Endodermal cell (in vitro differentiated cells): ENCODE measurements at places on chromosomes 1 and 21.

GRCh38 chr1:32770221-32770731 lies 46.9 kb downstream of the YARS1 start:
- DNase-seq, result no peak

DNA sequence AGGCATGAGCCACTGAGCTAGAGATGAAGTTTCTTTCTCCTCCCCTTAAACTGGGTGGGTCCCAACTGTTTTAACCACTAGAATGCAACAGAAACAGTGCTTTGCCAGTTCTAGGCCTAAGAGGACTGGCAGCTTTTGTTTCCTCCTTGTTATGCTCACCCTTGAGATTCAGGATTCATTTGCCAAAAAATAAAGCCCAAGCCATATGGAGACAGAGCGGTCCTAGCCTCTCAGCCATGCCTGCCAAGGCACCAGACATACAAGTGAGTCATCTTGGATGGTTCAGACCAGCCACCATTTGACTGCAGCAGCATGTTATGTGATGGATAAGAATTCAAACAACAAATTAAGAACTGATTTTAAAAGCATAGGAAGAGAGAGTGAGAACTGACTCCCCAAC lies 38.1 kb upstream of the STUM start:
- DNase-seq, result peak; percentile 10

- no peak for DNase-seq
These were observed 28.9 kb upstream of the APP start for GRCh38 chr21:26199456-26199855.

DNA sequence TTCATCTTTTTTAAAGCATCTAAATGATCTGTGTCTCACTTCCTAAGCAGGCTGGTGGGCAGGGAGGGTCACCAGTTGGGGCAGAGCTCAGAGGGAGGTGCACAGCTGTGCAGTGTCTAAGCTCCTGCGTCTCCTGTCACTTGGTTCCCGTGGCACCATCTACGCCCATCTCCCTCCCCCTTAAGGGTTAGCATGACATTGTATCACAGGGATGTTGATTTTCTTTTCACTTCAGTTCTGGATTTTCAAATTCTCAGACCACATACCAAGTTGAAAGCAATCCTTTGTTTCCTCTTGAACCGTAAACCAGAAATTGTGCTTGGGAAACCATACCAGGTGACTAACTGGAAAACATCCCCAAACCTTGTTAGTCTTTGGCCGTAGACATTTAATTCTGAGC lies 187.0 kb downstream of the KIF26B start:
- DNase-seq, result no peak

DNA sequence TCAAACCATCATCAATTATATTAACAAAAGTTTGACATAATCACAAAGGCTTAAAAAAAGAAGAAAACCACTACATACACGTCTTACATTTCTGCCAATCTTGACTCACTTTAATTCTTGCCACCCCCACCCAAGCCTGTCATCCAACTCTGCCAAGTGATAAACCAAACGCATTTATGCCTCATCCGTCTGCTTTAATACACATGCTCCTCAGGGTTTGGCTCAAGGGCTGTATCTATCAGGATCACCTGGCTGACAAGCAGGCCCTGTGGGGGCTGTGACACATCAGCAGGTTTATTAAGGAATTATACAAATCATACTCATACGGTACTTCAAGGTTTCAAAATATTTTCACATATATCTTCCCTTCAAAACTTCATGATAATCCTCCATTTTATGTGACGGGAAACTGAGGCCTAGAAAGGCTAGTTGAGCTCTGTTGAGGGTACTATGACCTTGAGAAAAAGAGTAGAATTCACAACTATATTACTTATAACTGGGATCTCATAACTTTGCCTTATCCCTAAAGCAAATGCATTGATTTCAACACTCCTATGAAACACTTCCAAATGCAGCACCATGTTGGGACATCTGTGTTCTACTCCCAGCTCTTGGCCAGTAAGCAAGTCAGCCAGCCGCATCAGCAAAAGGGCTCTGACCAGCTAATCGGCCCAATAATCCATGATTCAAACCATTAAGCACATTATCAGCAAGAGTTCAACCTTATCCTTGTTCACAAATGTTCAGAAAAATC lies 8.7 kb downstream of the SORT1 start:
- no peak for DNase-seq

DNA sequence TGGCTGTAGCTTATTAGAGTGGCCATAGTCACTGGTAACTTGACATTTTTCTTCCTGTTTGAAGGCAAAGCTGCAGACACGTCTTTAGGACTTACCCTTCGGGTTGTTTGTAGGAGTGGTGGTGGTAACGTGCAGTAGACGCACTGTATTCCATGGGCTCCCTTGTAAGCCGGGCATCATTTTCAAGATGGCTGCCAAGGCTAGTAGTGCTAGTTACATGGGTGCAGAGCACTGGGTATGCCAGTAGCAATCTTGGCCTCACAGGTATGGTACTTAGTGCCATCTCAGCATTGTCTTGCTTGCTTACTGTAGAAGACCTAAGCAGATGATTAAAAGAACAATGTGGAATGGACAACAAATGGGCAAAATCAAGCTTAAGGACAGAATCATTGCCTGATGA lies 1.9 kb downstream of the YBX1 start:
- peak; percentile 55 for DNase-seq

DNA sequence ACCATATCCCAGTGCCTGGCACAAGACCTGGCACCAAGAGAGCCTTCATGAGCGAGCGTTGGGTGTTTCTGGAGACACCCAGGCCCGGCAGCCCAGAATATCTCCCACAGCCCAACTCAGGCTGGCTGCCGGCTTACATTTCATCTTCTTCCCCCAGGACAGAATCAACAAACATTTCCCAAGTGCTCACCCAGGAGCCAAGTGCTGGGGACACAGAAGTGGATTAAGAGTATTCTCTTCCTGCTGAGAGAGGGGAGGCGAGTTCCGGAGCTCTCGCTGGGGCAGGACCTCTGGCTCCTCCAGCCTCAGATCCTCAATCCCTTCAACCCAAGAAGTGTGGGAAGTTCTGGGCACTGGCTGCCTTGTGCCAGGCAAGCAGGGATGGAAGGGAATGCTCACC lies 23.6 kb downstream of the IFFO2 start:
- DNase-seq, result peak; percentile 71

DNA sequence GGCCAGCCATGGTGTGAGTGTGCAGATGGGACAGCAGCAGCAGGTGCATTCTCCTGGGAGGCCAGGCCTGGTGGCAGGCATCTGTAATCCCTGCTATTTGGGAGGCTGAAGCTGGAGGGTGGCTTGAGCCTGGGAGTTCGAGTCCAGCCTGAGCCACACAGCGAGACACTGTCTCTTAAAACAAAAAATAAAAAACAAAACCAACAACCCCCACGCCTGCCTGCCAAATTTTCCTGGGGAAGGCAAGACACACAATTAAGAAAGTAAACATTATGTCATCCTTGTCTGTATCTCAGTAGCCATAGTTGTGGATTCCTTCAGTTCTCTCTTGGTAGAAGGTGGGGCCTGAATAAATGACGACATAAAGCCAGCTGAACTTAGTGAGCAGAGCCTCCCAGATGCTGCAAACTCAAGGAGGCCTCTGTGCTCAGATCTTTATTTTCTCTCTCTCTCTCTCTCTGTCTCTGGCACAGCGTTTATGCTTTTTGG lies 57.6 kb upstream of the CD34 start:
- DNase-seq, result no peak

- no peak for DNase-seq
These were observed 11.3 kb downstream of the PANK4 start for GRCh38 chr1:2514863-2515762.

- DNase-seq, result no peak
These were observed 189.4 kb upstream of the KCTD3 start for GRCh38 chr1:215377746-215378145.

- DNase-seq, result no peak
These were observed 22.4 kb upstream of the FOXO6 start for GRCh38 chr1:41338820-41339219.

- DNase-seq, result no peak
These were observed 87.6 kb downstream of the GFI1 start for GRCh38 chr1:92399076-92399475.

GRCh38 chr1:112544751-112545150 lies 36.0 kb downstream of the WNT2B start:
- no peak for DNase-seq

DNA sequence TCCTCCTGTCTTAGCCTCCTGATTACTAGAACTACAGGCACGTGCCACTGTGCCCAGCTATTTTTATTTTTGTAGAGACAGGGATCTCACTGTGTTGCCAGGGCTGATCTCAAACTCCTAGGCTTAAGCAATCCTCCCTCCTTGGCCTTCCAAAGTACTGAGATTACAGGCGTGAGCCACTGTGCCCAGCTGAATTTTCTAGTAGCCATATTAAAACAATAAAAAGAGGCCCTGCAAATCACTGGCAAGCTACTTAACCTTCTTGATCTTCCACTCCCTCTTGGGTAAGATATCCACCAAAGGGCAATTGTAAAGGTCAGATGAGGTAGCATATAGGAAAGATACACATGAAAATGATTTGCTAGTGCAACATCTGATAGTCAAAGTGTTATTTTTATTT lies 65.6 kb upstream of the SRSF10 start:
- DNase-seq, result no peak

DNA sequence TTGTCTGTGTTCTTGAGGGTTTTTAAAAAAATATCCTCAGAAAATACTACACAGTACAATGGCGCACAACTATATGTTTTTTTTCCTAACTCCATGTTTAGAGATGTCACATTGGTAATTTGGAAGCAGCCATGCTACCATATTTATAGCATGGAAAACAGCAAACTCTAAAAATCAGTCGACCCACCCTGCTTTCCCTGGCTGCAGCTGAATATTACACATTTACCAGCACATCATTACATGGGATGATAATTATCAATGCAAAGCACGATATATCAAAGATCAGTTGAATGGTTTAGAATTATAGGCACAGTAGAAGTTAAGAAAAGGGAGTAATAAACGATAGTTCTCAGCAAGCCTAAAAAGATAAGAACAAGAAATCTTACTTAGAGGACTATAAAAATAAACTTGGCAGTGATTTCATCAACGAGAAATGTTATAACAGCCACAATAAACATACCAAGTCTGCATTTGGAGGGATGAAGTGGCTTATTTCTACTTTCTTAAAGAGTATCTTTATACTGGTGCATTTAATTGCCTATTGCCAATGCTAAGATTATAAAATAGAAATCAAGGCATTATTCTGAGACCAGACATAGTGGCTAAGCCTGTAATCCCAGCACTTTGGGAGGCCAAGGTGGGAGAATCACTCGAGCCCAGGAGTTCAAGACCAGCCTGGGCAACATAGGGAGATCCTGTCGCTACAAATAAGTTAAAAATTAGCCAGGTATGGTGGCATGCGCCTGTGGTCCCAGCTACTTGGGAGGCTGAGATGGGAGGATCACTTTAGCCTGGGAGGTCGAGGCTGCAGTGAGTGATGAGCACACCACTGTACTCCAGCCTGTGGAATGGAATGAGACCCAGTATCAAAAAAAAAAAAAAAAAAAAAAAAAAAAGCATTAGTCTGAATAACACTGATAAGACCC lies 43.4 kb downstream of the WDR64 start:
- no peak for DNase-seq

GRCh38 chr1:56965916-56966697 lies at the start of gene C8B:
TSS of gene C8B (minus strand) at chr1:56966015. CDS start at chr1:56965948, 67 bp downstream.
- peak; percentile 43 for DNase-seq

DNA sequence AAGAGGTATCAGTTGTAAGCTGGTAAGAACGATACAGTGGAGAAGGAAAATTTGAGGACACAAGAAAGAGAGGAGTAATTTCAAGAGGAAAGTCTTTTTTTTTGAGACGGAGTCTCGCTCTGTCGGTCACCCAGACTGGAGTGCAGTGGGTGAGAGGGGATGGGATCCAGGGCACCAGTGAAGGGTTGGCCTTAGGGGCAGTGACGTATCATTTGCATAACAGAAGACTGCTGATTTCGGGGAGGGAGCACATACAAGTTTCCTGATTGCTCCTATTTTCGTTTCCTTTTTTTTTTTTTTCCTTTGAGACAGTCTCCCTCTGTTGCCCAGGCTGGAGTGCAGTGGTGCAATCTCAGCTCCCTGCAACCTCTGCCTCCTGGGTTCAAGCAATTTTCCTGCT lies 4.2 kb downstream of the S100A13 start:
- no peak for DNase-seq

DNA sequence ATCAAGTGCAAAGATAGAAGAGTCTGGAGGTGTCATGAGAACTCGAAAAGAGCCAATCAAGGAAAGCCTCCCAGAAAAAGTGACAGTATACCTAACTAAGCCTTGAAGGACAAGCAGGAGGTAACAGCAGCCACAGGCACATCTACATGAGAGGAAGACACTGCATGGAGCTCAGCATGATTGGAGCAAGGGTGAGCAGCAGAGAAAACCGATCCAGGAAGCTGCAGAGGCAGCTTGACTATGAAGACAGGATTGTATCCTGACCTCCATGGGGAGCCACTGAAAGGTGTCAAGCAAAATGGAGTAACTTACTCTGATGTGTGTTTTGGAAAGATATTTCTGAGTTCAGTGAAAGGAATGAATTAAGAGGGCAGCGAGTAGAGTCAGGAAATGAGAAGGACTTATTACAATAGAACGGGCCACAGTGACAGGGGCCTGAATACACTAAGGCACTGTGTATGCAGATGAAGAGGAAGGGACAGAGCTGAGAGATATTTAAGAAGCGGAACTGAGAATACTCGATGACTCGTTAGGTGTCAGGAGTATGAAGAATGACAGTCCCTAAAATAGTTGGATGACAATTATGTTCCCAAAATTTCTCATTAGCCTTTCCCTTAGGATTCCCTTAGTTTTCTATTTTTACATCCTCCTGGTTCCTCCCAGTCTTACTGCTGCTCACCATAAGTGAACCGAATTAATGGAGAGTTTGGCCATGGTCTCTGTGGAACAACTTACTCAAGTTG lies 139.3 kb upstream of the NFIA start:
- peak; percentile 74 for DNase-seq

GRCh38 chr1:205774198-205775014 lies 876 bp downstream of the RAB29 start:
- DNase-seq, result peak; percentile 84

GRCh38 chr1:196027127-196027526 lies 581.1 kb downstream of the KCNT2 start:
- DNase-seq, result no peak

DNA sequence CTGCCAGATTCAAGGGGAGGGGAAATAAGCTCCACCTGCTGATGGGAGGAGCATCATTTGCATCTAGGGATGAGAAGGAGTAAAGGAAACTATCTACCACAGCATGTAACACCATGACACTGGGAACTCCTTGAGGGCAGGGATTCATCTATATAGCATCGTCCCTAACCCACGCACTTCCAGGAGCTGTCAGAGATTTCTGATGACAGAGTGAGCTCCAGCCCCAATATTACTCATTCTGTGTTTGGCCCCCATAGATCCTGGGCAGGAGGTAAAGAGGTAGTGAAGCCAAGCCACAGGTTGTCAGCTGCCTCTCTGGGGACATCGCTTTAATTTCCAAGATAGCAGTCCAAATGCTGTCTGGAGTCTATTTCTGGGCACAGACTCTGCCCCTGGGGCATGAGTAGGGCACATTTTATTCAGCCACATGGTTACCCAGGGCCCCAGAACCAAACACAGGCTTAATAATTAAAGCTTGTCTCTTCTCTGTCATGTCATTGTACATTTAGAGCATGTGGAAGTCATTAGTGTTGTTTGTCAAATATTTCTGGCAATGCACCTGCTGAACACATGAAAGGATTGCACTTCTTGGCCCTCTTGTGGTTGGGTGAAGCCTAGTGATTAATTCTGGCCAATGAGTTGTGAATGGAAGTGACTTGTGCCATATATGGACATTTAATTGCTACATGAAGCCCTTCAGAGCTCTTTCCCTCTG lies 105.9 kb upstream of the POU3F1 start:
- DNase-seq, result no peak
